Sciatic nerve (tissue), 2 donors: ENCODE measurements at places on chromosomes 2 and 18.

DNA sequence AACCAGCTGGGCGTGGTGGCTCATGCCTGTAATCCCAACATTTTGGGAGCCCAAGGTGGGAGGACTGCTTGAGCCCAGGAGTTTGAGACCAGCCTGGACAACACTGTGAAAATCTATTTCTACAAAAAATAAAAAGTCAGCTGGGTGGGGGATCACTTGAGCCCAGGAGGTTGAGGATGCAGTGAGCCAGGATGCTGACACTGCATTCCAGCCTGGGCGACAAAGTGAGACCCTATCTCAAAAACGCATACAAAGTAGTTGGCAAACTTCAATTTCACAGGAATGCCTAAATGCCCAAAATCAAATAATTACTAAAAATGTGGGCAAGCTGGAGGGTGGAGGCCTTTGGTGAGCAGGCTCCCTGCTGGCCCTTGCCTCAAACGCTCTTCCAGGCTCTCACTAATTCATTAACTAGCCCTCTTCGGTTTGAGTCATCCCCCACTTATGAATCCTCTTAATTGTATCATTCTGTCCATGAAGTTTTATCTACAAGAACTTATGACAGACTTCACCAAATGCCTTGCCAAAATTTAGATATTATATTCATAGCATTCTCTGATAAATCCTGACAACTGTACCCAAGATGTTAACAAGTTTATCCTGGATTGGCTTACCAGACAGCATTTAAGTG lies 68.7 kb upstream of the ZFP36L2 start:
- no peak for DNase-seq

DNA sequence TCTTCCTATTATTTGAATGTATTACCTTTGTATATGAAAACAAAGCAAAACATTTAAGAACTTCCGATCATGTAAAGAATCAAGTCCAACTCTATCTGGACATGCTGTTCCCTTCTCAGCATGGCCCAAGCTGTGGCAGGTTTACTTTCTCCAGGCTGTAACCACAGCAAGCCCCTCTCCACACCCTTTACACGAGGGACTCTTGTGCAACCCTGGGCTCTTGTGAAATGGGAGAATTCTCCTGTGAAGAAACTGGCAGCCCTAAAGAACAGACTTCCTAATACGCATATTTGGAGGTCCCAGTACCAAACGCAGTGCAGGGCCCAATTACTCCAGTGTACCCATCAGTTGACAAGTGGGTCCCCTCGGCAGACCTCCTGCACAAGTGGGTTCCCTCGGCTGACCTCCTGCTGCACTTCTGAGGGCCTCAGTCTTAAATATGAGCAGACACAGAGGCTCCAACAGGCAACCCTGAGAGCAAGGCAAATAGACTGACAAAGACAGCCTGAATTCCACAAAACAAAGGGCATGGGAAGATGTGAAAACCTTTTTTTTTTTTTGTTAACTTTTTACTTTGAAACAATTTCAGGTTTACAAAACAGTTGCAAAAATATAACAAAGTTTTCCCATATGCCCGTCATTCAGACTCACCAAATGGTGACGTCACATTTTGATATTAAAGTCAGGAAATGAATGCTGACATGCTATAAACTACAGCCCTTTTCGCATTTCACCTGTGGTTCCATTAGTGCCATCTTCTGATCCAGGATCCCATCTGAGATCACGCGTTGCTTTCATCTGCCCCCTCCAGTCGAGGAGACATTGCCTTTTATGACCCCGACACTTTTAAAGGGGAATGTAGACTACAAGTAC lies 78.2 kb downstream of the FBXO15 start:
- no peak for DNase-seq

- no peak for DNase-seq
Observed at GRCh38 chr18:54116541-54117257, 107.8 kb downstream of the MBD2 start.

DNA sequence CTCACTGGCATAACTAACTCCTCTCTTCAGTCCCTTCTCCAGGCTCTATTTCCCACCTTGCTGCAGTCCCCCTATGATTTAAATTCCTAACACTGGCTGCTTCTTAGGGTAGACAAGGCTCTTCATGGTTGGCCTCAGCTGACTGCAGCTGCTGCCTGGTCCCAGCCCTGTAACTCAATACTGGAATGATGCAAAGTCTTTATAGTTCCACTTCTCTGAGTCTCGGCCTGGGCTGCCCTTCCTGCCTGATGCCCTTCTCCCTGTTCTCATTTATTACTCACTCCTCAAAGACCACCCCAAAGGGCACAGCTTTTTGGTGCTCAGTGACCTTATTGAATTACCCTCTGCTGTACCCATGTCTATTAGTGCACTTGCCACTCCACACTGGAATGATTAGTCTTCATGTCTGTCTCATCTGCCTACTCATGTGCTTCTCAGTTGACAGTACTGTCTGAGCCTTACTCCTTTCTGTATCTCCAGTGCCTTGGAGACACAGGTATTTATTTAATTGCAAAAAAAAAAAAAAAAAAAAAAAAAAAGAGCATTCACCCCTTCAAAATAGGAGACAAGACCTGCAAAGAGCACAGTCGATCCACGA lies 199.4 kb upstream of the REV1 start:
- DNase-seq = no peak

DNA sequence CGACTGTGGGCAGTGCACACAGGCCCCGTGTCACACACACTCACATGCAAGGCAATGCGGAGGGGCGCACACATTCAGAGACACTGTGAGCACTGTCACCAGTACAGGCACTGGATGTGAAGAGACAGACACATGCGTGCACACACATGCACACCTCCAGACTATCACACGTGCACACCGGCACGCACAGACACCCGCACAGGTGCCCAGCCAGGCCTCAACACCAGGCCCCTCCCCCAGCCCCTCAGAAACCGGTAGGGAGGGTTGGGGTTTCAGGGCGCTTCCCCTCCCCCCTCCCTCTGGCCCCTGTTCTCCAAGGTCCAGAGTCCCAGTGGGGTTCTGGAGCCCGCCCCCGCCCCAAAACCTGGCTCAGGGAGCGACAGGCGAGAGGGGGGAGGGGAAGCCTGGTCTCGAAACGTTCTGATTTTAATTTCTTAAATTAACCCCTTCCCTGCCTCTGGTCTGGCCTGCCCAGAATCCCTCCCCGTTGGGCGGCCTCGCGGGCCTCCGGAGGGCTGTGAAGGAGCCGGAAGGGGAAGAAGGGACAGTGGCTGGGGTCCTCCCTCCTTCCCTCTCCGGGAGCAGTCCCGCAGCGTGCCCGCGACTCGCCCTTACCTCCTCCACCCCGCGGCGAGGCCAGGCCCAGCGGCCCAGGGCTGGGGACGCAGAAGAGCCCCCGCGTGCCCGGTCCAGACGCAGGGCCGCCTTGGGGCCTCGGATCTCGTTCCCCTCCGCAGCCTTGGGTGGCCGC lies 558 bp downstream of the FBXO41 start:
- no peak for DNase-seq

- DNase-seq = no peak
Observed at GRCh38 chr2:165544897-165545296, 75.4 kb downstream of the CSRNP3 start.

GRCh38 chr2:27003857-27004256 lies 28.9 kb upstream of the TMEM214 start:
- no peak for DNase-seq

GRCh38 chr2:151289972-151290866 lies 751 bp upstream of the NMI start:
- no peak for DNase-seq

GRCh38 chr2:240439698-240440151 lies 4.3 kb downstream of the GPC1 start:
- peak; percentile 48 for DNase-seq

DNA sequence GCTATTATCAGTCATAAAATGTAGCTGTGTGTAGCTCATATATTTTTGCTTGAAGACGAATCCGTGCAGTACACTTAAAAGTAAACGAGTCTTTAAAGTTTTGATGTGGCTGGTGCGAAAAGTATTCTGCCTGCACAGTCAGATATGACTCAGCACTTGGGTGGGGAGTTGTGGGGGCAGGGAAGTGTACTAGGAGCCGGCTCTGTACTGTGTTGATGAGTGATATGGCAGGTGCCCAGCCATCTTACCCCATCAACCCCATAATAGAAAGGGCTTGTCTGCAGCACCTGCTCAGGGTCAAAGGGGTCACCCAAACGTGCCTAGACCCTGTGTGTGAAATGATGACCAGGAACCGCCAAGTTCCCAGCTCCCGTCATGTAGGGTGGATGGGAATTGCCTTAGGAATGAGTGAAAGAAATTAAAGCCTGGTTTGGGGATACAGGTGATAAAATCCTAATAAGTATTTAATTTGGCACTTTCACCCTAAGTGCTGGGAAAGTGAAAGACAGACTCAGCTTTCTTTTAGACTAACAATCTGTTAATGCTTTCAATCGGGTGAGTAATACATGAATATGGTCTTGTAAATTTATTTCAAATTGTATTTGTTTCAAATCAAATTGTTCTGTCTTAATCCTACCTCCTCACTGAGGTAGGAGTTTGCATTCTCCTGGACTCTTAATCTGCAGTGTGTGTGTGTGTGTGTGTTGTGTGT lies 48.0 kb downstream of the BCL2L11 start:
- no peak for DNase-seq

- no peak for DNase-seq
Observed at GRCh38 chr2:168316073-168316440, 68.7 kb upstream of the STK39 start.

DNA sequence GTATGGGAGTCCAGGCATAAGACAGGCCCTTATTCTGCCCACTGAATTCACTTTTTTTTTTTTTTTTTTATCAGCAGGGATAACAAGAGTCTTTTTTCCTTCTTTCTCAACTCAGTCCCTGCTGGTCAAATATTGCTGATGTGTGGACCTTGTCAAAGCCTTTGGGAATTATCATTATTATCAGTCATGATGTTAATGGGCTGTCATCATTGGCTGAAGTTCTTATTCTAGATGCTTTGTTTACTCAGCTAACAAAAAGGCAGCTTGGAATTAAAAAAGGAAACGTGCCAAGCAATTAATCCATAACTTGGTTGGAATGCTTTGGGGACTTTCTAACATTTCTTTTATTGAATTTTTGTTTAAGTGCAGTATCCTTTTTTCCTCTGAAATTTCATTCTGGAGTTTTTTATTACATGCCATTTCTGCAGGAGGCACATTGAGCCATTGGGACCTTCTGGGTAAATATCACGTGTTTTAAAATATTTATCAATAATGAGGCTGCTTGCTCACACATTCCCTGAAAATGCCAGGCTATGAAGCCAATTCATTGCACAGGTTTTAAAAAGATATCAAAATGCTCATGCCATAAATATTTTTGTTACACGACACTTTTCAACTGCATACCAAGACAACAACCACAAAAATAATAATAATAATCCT lies 246.3 kb downstream of the TXNL1 start:
- no peak for DNase-seq

GRCh38 chr2:161415034-161415986 lies 787 bp upstream of the TBR1 start:
- no peak for DNase-seq

- no peak for DNase-seq
Observed at GRCh38 chr18:78583739-78584458, 395.7 kb upstream of the SALL3 start.

- no peak for DNase-seq
Observed at GRCh38 chr2:165044505-165045303, 89.4 kb upstream of the SLC38A11 start.

GRCh38 chr18:48007955-48008701 lies 77.7 kb upstream of the SMAD2 start:
- peak; percentile 79 for DNase-seq

DNA sequence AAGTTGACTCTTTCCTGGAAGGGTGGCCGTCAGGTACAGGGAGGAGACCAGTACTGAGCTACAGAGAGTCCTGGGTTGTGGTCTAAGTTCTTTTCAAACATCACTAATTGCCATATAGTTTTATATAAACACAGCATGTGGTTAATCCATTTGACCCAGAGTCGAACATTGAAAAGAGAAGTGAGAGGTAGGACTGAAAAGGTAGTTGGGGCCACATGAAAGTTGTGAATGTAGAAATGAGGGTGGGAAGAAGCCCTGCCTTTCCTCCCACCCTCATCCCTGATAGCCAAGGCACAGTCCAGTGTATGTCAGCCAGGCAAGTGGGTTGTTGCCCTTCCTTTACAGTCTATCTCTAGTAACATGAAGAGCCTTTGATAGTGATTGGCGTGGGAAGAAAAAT lies 4.4 kb downstream of the DDX18 start:
- no peak for DNase-seq

DNA sequence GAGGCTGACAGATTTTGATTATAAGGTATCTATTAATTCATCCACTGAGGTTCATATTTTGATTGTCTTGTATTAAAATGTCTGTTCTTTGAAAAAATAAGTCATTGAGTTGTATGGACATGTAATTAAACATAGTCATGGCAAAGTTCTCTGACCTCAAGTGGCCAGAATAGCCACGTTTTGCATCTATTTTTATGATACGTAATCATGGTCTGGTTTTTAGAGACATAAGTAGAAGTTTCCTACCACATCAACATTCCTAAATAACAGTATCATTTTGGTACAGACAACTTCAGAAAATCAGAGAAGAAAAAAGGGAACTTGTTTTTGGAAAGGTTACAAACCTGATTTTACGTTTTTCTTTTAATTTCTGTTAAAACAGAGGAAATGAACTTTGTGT lies 47.6 kb downstream of the COL5A2 start:
- DNase-seq = no peak

- no peak for DNase-seq
Observed at GRCh38 chr18:5787936-5788335, 107.4 kb downstream of the TMEM200C start.

DNA sequence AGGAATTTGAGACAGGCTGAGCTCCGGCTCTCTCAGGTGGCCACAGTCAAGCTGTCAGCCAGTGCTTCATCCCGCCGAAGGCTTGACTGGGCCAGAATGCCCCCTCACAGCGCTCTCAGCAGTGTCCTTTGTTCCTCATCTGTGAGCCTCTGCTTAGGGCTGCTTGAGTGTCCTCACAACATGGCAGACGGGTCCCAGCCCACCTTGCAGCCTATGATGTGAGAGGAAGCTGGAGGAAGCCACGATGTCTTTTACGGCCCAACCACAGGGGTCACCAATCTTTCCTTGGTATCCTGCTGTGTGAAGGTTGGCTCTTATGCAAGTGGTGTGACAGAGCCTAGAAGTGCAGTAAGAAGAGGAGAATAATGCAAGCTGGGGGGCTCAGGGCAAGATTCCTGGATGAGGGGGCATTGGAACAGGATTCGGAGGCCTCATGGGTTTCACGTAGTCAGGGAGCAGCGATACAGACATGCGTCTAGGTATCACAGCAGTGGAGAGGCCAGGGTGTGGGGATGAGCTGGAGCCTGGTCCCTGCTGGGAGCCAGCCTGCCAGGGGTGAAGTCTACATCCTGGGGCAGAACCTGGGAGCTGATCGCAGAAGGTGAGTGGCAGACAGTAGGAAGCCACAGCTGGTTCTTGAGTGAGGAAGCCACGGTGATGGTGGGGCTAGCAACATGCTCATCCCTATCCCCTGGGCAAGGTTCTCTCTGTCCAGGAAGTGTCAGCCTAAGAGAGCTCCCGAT lies 234.1 kb downstream of the GLI2 start:
- DNase-seq = no peak

- DNase-seq = no peak
Observed at GRCh38 chr2:232604535-232604934, 28.9 kb upstream of the EFHD1 start.
